Activated CD4-positive, CD25-positive, alpha-beta regulatory T cell treated with anti-CD3 and anti-CD28 coated beads, Interleukin-2, amount 50 U/mL, for 16 hours (primary cell): ENCODE measurements at places on chromosomes 16 and 17.

- no peak for DNase-seq
Measured at GRCh38 chr17:34369571-34369970, 6.5 kb upstream of the CCL1 start.

DNA sequence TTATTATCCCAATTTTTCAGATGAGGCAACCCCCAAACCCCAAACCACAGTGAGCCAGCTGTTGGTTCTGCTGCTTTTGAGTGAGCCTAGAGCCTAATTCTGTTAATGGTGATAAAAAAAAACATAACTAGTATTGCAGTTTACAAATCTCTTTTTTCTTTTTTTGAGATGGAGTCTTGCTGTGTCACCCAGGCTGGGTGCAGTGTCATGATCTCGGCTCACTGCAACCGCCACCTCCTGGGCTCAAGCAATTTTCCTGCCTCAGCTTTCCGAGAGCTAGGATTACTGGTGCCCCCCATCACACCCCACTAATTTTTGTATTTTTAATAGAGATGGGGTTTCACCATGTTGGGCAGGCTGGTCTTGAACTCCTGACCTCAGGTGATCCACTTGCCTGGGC, 3.1 kb downstream of the WNT9B start:
- DNase-seq, result no peak

DNA sequence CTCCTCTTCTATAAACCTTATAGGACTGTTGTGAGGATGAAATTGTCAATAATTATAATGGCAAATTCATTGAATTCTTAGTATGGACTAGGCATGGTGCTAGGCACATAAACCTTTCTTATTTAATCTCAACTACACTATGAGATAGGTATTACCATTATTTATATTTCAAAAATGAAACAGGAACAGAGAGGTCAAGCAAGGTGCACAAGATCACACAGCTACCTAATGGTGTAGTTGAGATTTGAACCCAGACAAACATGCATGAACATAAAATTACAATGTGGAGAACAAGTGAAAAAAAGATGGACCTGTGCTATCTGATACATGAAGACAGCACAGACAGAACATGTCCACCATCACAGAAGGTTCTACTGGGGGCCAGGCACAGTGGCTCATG, 156.7 kb downstream of the AXIN2 start:
- no peak for DNase-seq

GRCh38 chr16:6081320-6081976, 983.9 kb upstream of the EEF2KMT start:
- no peak for DNase-seq

- no peak for DNase-seq
Measured at GRCh38 chr16:81866820-81867440, 87.8 kb downstream of the PLCG2 start.

- no peak for DNase-seq
Measured at GRCh38 chr17:4375039-4375748, 8.7 kb upstream of the UBE2G1 start.

DNA sequence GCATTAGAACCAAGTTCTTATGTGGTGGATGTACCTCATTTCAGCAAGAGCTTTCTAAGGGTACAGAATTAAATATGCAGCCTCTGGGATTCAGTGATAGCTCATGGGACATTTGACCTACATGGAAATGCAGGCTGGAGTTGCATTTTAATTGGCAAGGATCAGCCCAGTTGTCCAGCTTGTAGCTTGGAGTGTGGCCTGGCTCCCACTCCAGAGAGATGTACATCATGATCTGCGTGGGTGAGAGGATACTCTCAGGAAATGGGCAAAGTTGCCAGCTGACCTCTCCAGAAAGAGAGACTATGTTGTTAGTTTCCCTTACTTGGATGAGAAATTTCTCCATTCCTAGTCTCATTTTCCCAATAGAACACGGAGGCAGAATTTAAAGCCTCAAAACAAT, 555.3 kb downstream of the MAF start:
- no peak for DNase-seq

- no peak for DNase-seq
Measured at GRCh38 chr16:35185366-35186044, 1726.1 kb downstream of the TP53TG3F start.

DNA sequence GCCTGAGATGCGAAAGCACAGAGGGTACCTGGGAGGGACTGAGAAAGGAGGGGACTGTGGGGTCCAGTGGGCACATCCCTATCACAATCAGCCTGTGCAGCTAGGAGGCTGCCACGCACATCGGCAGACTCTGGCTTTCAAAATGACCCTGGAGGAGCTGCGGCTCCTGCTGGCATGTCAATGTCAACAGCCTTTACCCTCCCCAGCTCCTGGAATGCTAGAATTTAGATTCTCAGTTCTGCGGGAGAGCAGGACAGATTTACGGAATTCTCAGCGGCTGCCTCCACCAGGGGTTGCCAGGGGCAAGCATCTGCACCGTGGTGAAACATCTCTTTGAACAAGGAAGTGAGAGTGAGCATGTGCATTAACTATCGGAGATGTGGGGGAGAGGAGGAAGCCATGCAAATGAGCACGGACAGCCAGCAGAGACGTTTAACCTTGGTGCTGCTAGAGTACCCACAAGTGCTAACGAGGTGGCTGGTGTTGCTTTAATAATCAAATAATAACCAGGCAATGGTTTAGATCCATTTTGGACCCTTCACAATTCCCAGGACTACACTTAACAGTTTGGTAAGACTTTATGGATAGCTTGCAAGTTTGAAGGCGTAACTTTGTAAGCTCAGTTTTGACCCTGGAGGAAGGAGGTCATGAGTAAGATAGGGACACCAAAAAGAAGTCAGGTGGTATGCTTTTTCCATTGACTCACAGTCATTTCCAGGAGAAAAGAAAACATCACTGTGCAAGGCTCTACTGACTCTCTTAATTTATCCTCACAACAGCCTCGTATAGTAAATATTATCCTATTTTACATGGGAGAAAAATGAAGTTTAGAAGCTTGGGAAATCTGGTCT, 54.1 kb downstream of the XYLT1 start:
- peak; percentile 17 for DNase-seq

DNA sequence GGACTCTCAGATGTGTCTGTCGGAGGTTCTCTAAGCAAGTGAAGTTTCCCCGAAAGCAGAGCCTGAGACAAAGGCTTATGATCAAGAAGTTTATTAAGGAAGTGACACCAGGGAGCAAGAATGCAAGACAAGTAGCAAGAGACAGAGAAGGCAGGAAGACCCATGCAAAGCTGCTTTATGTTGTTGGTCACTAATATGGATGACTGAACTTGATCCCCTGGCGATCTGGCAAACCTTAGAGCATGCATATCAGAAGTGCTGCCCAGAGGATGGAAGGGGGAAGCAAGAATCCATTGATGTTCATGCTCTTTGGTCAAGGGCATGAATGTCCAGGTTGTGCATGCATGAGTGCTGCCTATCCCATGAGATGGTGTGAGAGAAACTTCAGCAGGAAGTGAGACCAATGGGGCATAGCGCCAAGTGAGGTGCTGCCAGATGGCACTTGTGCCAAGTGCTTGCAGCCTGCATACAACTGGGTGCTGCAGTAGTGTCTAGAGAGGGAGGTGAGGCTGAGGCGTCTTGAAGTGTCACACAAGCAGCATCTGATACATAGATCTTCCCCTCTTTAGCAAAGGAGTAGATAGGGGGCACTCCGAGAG, 176.5 kb downstream of the SALL1 start:
- DNase-seq, result no peak

DNA sequence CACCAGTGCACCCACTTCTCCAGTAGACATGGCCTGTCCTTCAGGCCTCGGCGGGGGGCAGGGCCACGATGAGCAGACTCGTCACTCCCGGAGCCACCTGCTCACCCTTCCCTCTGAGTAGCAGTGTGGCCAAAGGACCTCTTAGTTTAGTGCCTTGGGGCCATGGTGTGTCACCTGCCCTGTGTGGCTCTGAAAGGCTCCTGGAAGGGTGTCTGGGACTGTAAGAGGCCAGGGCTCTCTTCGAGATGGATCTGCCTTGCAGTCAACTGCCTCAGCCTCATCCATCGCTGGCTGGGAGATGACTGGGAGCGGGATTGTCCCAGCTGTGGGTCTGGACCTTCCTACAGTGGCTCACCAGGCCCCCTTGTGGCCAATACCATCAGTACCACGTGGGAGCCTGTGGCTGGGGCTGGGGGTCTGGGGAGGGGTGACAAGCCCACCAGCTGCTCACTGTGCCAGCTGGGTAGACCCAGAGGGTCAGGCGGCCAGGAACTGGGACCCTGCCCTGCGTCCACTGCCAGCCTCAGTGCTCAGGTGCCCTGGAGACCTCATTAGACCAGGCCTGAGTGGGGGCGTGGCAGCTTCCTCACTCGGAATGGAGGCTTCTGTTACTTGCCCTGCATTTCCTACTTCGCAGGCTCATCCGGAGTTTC, 133.4 kb downstream of the OR1D5 start:
- no peak for DNase-seq

GRCh38 chr17:81635431-81635830, 1.5 kb downstream of the NPLOC4 start:
- DNase-seq, result no peak

- DNase-seq, result no peak
Measured at GRCh38 chr17:20074001-20074400, 64.8 kb downstream of the SPECC1 start.

DNA sequence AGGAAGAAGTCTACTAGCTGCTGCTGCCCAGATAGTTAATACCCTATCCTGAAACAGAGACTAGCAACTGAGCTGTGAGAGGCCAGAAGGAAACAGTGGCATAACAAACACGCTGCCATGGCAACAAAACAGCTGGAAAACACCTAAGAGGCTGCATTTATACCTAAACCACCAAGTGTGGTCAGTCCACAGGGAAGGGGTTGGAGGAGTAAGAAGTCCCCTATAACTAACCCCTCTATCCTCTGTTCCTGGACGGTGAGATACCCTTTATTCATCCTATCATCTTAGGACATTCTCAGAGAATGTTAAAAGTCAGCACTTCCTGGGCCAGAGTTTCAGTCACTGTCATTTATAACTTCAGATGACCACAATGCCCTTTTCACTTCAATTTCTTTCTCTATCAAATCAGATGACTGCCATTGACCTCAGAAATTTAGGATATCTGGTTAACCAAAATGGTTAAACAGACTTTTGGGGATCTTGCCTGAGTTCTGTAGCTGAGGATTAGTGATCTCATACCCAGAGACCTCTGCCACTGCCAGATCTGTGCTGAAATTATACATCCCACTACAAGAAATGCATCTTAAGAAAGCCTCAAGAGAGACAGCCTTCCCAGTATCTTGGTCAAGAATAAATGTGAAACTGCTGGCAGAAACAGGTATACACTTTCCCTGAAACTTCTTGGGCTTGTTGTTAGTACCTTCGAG, 36.2 kb downstream of the STH start:
- no peak for DNase-seq

DNA sequence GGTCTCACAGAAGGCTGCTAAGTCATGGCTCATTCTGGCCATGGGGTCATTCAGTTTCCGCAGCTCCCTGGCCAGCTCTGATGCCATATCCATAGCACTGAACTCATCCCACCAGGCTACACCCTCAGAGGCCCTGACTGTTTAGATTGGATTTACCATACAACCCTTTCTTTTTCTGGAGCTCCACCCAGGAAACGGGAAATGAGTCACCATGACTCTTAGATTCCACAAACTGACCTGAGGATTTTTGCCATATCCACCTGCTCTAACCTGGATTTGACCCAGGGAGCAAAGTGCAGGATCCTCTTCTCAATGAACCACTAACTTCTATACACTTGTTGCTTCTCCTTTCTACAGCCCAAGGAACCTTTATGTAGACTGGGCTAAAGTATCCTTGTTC, 20.3 kb upstream of the CALB2 start:
- DNase-seq, result no peak

GRCh38 chr17:32783602-32784001, 93.3 kb downstream of the MYO1D start:
- DNase-seq, result no peak

DNA sequence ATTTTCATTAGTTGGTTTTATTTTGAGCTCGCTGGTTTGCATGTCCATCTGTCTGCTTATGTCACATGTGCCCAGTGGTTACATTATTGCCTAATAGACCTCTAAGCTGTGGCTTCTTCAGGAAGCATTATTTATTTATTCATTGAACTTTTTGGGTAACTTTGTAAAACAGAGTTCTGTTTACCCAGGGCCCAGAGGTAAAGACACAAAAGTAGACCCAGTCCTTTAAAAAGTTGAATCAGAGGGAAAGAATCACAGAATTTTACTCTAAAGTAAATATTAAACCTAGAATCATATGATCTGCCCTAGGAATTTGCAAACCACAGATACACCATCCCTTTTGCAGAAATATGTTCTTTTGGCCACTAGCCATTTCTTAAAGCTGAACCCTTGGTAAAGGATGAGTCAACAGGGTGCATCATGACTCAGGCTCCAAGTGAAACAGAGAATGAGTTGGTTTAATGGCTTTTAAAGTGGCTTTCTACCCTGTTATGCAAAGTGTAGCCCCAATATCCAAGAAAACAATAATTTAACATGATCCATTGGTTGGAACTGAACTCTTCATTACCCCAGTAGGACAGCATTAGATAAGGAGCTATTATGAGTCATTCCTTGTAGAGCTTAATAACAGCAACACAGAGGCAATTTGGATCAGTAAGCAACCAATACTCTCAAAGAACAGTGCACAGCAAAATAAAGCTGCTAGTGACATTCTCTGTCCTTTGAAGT, 236.3 kb downstream of the KCNJ2 start:
- DNase-seq, result no peak

DNA sequence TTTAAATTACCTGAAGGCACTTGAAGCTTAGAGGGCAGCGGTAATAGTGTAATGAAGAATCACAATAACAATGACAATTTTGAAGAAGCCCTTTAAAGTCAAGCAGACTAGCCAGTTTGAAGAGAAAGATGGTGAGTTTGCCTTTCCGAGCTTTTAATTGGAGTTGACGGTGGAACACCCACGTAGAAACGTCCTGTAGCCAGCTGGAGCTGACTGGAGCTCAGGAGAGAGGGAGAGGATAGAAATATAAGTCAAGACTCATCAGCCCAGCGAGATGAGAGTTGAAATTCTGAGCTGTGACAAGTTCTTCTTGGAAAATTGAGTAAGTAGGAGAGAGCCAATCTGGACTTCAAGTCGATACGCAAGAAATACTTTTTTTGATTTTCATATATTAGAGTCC, 91.7 kb upstream of the CACNG3 start:
- no peak for DNase-seq

DNA sequence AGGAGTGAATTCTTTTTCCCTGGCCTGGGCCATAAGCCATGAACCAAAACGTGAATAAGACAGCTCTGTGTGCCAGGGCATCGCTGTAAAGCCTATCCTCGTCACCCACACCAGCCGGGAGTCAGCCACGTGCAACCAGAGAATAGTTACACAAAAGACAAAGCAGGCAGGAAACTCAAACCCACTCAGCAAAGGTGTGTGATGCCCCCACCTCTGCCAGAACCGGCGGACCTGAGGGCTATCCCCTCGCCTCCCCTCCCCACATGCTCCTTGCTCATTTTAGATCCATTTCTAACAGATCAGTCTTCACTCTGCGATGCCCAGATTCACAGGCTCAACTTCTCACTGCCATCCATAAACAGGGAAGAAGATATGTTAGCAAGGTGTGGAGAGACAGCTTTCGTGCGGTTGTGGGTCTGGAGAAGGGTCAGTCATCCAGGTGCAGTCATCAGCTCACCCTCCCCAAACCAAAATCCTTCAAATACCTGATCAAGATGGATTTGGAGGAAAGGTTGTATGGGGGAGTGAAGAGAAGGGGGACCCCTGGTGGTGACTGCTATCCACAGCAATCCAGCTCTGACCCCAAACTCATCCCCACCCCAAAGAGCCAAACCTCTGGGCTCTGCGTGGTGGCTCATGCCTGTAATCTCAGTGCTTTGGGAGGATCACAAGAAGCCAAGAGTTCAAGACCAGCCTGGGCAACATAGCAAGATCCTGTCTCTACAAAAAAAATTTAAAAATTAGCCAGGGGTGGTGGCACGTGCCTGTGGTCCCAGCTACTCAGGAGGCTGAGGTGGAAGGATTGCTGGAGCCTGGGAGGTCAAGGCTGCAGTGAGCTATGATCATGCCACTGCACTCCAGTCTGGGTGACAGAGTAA, 219.2 kb downstream of the C16orf78 start:
- DNase-seq, result no peak
